ENCODE measurements at places on chromosomes 16 and 17. TPM values are rescaled to one million over a fixed set of nuclear protein-coding genes. Genes with fewer than 3 reads are reported as not detected.
A peak's percentile ranks its signal among the peaks of the same experiment; 100 is the strongest.

DHODH gene
- 18.8 TPM for total RNA-seq

- DNase-seq = no peak
- no peak overlapping the region for H3K27ac ChIP-seq
- no peaks in the 10 kb centered on the region for H3K4me1 ChIP-seq
- H3K36me3 ChIP-seq = no peaks in the 10 kb centered on the region
- no peaks in the 10 kb centered on the region for H3K27me3 ChIP-seq
- no peak overlapping the region for H3K4me3 ChIP-seq
Measured at GRCh38 chr17:12256380-12256995, 235.8 kb downstream of the MAP2K4 start.

DNA sequence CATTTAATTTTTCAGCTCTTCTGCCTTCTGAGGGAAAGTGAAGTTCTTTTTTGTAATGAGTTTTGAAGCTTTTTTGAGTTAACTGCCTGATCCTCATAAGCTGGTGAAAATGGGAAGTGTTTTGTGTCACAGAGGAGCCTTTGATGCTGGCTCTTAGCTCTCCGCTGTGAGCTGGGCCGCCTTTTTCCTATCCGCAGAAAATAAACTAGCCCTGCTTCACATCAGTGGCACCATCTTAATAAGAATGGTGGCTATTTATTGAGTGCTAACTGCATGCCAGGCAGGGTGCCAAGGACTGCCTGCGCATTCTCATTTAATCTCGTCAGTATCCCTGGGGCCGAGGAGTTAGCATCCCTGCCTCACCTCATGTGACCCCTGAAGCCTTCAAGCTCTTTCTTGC is 309.0 kb downstream of the CPPED1 start:
- DNase-seq = no peak
- no peaks in the 10 kb centered on the region for H3K27me3 ChIP-seq
- no peaks in the 10 kb centered on the region for H3K36me3 ChIP-seq
- no peaks in the 10 kb centered on the region for H3K4me1 ChIP-seq
- no peak overlapping the region for H3K27ac ChIP-seq
- H3K4me3 ChIP-seq = no peak overlapping the region

DNA sequence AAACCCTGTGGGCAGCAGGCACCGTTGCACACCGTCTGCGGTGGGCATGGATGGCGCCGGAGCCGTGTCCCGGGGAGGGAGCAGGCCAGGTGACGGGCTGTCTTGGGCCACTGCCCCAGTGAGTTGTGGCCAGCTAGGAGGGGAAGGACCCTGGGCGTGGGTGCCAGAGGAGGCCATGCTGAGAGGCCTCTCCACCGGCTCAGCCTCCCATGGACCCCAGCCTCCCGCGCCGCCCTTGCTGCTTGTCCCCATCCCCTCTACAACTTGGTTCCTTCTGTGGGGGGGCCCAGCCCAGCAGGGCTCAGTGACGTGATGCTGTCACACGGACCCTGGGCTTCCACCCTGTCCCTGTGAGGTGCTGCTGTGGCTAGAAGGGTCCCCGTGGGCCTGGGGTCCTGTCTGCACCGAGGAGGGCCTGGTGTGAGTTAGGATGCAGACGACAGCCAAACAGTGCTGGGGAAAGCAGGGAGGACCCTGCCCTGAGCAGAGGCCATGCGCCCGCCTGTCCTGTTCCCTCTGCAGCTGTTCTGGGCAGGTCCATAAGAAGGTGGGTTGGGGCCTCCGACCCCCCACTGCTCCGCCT is 11.3 kb downstream of the UBE2I start:
- no peaks in the 10 kb centered on the region for H3K4me1 ChIP-seq
- peaks cover 45% of the 10 kb centered on the region for H3K36me3 ChIP-seq

DNA sequence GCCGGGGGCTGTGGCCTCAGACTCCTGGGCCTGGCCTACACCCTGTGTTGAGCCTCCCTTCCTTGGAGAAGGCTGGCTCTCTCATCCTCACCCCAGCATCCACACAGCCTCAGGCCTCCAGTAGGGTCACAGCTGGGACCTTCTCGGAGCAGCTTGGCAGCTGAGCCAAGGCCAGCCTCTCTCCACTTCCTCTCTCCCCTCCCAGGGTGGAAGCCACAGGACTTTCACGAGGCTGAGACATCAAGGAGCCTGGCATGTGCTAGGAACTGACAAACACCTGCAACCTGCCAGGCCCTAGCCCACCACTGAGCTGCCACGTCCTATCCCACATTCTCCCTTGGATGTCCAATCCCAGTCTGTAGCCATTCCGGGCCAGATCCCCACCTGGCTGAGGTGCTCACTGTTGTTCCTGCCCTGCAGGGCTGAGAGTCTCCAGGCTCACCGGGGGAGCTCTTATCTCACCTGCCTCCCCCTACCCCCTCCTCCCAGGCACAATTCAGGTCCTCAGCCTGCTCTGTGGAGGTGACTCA is 3.1 kb downstream of the MMP15 start:
- H3K36me3 ChIP-seq = no peaks in the 10 kb centered on the region
- no peaks in the 10 kb centered on the region for H3K27me3 ChIP-seq
- peaks cover 12% of the 10 kb centered on the region for H3K4me1 ChIP-seq
- peak overlapping the region; percentile 38 for H3K4me3 ChIP-seq
- peak; percentile 53 for DNase-seq

HAS3 gene
- total RNA-seq = 98.4 TPM

All from H9 (cell line).